ENCODE measurements at places on chromosomes 3 and 15. TPM values are rescaled to one million over a fixed set of nuclear protein-coding genes. Genes with fewer than 3 reads are reported as not detected.

C15orf62 gene
- not detected for total RNA-seq

CD200 gene
- total RNA-seq, result 3.6 TPM

TGM4 gene
- not detected for total RNA-seq

DNA sequence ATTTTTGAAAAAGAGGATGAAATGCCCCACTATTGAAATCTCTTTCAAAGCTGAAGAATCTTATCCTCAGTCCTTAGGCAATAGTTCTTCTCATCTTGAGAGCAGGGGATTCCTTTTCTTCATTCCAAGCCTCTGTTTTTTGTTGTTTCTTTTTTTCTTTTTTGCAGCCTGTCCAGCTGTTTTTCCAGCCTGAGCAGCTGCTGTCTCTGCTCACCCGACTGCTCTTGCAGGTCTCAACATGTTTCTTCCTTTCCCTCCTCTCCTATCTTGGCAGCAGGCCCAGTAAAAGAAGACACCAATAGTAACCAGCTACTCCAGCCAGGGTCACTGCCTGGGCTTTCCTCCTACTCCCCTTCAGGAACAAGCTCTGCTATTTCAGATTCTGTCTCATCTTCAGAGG, 23.8 kb downstream of the MEX3B start:
- no peaks in the 10 kb centered on the region for H3K27me3 ChIP-seq
- H3K27ac ChIP-seq, result no peak overlapping the region
- no peaks in the 10 kb centered on the region for H3K4me1 ChIP-seq
- no peaks in the 10 kb centered on the region for H3K36me3 ChIP-seq
- no peak for DNase-seq
- no peak overlapping the region for H3K4me3 ChIP-seq

- DNase-seq, result no peak
- peaks cover 75% of the 10 kb centered on the region for H3K36me3 ChIP-seq
- H3K27me3 ChIP-seq, result no peaks in the 10 kb centered on the region
- no peak overlapping the region for H3K4me3 ChIP-seq
- H3K27ac ChIP-seq, result no peak overlapping the region
- no peaks in the 10 kb centered on the region for H3K4me1 ChIP-seq
Observed at GRCh38 chr15:55379095-55379494, 29.1 kb downstream of the CCPG1 start.

DNA sequence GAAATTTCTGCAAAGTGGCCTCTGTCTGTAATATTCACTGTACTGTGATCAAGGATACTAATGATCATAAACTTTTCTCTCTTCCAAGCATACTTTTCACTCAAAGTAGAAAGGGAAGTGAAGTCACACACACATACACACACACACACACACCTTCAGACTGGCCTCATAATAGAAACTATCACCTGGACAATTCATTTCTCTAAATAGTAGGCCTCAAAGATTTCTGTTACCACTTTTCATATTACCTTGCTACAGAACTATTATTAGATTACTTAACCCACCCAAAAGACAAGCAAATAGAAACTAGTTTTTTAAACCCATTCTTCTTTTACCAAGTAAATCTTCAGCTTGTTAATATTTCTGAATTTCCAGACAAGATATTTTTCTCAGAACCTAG, 12.2 kb downstream of the CPB1 start:
- H3K27me3 ChIP-seq, result no peaks in the 10 kb centered on the region
- DNase-seq, result no peak
- no peaks in the 10 kb centered on the region for H3K36me3 ChIP-seq
- no peaks in the 10 kb centered on the region for H3K4me1 ChIP-seq
- H3K4me3 ChIP-seq, result no peak overlapping the region
- no peak overlapping the region for H3K27ac ChIP-seq

DNA sequence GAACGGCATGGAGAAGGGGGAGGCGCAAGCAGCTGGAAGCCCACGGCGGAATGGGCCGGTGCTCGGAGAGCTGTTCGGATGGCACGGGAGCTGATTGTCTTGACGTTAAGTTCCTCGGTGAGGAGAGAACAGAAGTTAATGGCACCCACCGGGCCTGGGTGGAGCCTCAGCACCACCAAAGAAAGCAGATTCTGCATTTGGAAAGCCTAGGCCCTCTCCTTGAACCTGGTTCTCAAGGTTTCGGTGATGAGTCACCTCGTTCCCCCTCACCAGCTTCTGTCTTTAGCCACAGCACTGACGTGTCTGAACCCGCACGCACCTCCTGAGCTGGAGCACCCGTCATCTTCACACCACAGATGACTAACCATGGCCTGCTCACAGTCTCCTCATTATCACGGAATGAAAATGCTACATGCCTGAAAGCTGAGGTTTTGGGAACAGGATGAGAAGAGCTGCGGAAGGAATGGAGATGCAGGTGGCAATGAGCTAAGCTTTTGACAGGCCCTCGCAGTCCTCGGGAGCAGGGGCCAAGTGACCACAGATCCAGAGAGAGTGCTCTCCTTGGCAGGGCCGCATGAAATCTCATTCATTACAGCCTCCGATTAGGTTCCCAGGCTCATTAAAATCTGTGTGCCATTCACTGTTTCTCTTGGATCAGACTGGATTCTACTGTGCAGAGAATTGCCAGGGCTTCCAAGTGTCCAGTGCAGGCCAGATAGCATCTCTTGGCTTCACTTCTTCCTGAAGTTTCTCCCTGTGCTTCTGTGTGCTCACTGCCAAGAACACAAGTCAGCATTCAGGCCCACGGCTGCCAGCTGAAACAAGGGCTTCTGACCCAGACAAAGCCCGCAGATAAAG, 96.3 kb upstream of the DLG1 start:
- no peak for DNase-seq
- no peak overlapping the region for H3K27ac ChIP-seq
- H3K27me3 ChIP-seq, result no peaks in the 10 kb centered on the region
- H3K36me3 ChIP-seq, result no peaks in the 10 kb centered on the region

GRCh38 chr15:56735589-56735988, 2.3 kb upstream of the ZNF280D start:
- no peaks in the 10 kb centered on the region for H3K36me3 ChIP-seq
- no peak for DNase-seq
- H3K27me3 ChIP-seq, result no peaks in the 10 kb centered on the region
- no peak overlapping the region for H3K27ac ChIP-seq
- peaks cover 17% of the 10 kb centered on the region for H3K4me1 ChIP-seq

DNA sequence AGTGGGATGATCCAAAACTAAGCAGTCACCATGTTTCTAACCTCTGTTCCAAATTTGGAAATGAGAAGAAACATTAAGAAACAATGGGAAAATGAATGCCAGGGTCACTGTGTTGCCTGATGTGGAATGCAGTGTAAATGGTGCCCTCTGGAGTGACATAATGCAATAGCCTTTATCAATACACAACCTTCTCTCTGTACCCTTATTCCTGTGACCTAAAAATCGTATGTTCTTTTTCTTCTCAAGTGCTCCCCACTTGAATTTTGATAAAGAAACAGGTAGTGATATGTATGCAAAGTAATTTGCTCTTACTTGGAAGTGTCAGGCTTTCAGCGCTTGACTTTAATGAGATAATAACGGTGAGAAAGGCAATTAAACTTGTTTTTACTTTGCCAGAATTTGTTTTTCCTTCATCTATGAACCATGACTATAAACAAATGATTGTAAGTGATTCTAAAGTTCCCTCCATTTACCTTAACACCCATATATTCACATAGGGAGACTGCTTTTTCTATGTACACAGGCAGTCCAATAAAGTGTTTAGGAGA, 145.8 kb upstream of the THRB start:
- peak overlapping the region; percentile 9 for H3K27ac ChIP-seq
- H3K36me3 ChIP-seq, result no peaks in the 10 kb centered on the region
- no peaks in the 10 kb centered on the region for H3K27me3 ChIP-seq
- H3K4me1 ChIP-seq, result peaks cover 3% of the 10 kb centered on the region
- H3K4me3 ChIP-seq, result no peak overlapping the region

DNA sequence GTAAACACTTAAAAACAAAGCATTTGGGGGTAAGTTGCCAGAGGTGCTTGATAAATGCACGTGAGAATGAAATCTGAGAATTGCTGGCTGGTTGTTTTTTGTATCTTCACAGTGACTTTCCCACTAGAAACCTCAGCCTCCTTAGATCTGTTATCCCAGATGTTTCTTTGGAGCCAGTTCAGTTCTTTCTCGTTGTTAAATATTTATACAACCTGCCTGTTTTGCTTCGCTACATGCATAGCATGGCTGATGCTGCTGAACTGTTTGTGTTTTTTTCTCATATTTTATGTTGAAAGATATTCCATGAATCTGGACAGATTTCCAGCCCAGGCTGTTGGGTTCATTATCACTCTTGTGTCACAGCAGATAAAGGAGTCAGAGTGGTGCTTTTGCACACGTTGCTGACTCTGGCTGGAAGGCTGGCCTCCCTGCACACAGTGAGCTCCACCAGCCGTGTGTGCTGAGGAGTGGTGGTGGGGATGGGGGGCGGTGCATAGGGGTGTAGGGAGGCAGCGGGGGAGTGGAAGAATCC, 80.2 kb downstream of the ARNT2 start:
- H3K4me1 ChIP-seq, result peaks cover 6% of the 10 kb centered on the region
- H3K36me3 ChIP-seq, result no peaks in the 10 kb centered on the region
- DNase-seq, result no peak
- H3K4me3 ChIP-seq, result no peak overlapping the region
- no peaks in the 10 kb centered on the region for H3K27me3 ChIP-seq
- no peak overlapping the region for H3K27ac ChIP-seq

- H3K4me1 ChIP-seq, result no peaks in the 10 kb centered on the region
- H3K27me3 ChIP-seq, result no peaks in the 10 kb centered on the region
- no peak overlapping the region for H3K4me3 ChIP-seq
- no peak for DNase-seq
- no peaks in the 10 kb centered on the region for H3K36me3 ChIP-seq
Observed at GRCh38 chr3:151169262-151169947, 33.6 kb downstream of the GPR171 start.

DNA sequence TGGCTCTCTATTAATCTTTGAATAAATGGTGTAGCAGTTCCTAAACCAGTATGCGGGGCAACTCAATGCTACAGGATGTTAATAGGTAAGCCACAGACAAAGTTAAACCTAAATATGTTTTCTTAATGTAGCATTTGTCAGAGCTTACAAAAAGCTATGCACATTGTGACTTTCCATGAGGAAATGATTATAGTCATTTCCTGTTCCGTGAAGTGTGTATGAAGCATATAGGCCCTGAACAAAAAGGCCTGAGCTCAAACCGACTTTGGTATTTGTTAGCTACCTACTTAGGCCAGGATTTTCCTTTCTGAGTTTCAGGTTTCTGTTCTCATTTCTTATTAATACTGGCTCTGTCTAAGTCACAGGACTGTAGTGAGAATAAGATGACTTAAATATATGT, 14.2 kb downstream of the ZNF80 start:
- no peak overlapping the region for H3K27ac ChIP-seq
- H3K4me1 ChIP-seq, result no peaks in the 10 kb centered on the region
- DNase-seq, result no peak
- H3K27me3 ChIP-seq, result no peaks in the 10 kb centered on the region
- no peak overlapping the region for H3K4me3 ChIP-seq
- H3K36me3 ChIP-seq, result no peaks in the 10 kb centered on the region

DNA sequence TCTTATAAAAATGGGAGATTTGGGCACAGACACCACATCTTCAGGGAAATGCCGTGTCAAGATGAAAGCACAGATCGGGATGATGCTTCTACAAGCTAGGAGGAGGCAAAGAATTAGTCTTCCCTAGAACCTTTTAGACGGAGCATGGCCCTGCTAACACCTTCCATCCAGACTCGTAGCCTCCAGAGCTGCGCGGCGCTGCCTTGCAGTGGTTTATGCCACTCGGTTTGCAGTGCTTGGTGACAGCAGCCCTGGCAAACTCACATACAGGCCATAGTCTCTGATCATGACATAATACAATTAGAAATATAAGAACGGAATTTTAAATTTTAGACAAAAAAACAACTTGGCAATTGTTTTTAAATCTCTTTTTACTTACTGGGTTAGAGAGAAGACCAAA, 37.1 kb upstream of the SLC41A3 start:
- peak; percentile 30 for DNase-seq
- H3K4me1 ChIP-seq, result no peaks in the 10 kb centered on the region
- no peak overlapping the region for H3K27ac ChIP-seq
- no peak overlapping the region for H3K4me3 ChIP-seq

DNA sequence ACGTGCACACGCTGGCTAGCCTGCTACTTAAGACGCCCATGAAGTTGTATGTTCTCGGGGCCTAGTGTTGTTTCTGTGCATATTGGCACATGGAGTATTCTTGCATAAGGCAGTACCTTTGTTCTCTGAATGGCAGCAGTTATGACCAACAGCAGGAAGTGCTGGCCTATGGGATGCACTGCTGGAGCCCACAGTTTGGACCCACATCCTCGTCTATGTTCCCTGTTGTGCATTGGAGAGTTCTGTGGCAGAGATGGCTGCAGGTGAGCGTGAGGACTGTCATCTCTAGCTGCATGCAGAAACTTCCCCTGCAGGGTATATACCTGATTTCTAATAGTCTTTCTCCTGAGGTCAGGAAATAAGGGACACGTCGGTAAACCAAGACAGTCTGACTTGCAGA, 81.8 kb downstream of the CHRNA7 start:
- no peak for DNase-seq
- H3K36me3 ChIP-seq, result no peaks in the 10 kb centered on the region
- no peak overlapping the region for H3K27ac ChIP-seq
- no peak overlapping the region for H3K4me3 ChIP-seq
- no peaks in the 10 kb centered on the region for H3K27me3 ChIP-seq

GRCh38 chr3:41960826-41961750, 815 bp downstream of the ULK4 start:
- peak; percentile 77 for DNase-seq
- H3K27me3 ChIP-seq, result no peaks in the 10 kb centered on the region
- H3K4me1 ChIP-seq, result peaks cover 9% of the 10 kb centered on the region

- H3K36me3 ChIP-seq, result no peaks in the 10 kb centered on the region
- H3K27me3 ChIP-seq, result no peaks in the 10 kb centered on the region
- H3K4me1 ChIP-seq, result peaks cover 6% of the 10 kb centered on the region
- no peak for DNase-seq
Observed at GRCh38 chr3:53730576-53730975, 115.6 kb downstream of the CHDH start.

DNA sequence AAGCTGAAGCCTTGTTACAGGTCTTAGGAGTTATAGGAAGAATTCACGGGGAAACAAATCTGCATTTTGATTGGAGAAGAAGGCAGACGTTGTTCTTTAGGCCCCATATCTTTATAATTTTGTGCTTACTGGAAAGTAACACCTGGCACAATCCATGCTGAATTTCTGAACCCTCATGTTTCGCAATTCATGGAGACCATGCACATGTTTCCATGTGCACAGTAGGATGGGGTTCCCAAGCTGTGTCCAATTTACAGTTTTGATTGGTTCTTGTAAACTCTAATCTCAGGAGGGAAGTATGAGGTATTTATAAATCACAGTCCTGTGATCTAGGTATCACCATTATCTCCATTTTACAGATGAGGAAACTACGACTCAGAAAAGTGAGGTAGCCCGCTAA, 7.8 kb upstream of the SCAANT1 start:
- peaks cover 2% of the 10 kb centered on the region for H3K4me1 ChIP-seq
- H3K27ac ChIP-seq, result no peak overlapping the region
- DNase-seq, result no peak
- H3K27me3 ChIP-seq, result no peaks in the 10 kb centered on the region

GRCh38 chr3:197203714-197204146, 94.7 kb downstream of the DLG1 start:
- no peaks in the 10 kb centered on the region for H3K27me3 ChIP-seq
- H3K27ac ChIP-seq, result no peak overlapping the region
- H3K4me1 ChIP-seq, result peaks cover 6% of the 10 kb centered on the region
- no peak for DNase-seq
- no peaks in the 10 kb centered on the region for H3K36me3 ChIP-seq
